Stimulated activated CD8-positive, alpha-beta memory T cell treated with anti-CD3 and anti-CD28 coated beads, Interleukin-7, amount 100 ng/mL, for 24 hours (primary cell): ENCODE measurements at places on chromosomes 1 and 21.

- DNase-seq, result no peak
Observed at GRCh38 chr1:19712928-19713327, 48.3 kb downstream of the HTR6 start.

GRCh38 chr1:239987103-239987745 lies 104.5 kb upstream of the FMN2 start:
- no peak for DNase-seq

GRCh38 chr1:235317168-235317567 lies 10.8 kb downstream of the ARID4B start:
- no peak for DNase-seq

DNA sequence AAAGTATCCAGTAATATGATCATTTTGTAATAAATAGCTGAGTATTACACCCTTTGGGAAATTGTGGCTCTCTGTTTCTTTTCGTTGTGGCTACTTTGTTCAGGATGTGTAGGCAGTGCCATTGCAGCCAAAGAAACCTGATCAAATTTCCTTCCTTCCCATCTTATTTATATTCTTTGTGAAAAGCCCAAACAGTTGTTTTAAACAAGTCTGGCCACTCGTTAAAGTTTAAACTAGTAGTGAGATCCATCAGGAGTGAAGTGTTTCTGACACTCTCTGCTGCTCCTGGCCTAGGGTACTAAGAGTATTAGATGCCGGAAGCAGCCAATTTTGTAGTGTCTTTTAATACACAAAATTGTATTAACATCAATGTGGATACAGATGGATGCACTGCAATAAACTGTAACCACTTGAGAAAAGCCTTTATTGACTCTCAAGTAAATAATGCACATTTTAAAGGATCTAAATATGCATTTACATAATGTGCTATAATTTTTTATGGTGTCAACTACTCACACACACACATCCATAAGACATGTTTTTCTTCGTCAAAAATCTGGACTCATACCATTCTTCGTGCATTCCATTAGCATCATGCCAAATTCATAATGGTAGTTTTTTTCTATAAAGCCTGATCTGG lies 317.9 kb downstream of the NFIA start:
- no peak for DNase-seq

DNA sequence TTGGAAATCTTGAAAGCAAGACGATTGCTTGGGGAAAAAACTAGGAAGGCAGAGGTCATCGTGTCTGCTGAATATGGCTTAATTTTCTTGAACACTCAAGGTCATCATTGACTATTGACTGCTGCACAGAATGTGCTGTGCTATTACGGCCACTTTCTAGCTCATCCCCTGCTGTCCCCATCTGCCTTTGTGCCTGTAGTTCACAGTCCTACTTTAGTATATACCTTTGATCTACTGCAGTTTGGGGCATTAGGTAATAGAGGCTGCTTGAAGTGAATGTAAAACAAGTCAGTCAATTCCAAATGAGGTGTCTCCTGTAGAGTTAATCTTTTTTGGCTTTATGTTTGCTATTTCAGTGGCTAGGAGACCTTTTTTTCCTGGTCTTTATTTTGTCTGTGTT lies 8.3 kb downstream of the RAB4A start:
- DNase-seq, result no peak

DNA sequence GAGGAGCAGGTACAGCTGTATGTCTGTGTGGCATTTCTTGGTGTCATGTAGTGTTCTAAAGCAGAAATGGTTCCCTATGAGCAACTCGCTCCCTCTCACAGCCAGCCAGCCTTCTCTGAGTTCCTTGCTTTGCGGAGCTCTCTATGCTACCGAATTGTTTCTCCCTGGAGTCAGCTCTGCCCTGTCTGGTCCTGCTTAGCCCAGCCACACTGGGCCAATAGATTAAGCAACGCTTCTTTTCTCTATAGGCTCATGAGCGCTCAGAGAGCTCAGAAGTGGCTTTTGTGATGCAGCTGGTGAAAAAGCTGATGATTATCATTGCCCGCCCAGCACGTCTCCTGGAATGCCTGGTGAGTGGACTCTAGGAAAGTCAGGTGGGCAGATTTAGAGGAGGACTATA lies 113.1 kb downstream of the PIK3R3 start:
- DNase-seq, result no peak

GRCh38 chr1:189834813-189835212 lies 642.9 kb downstream of the BRINP3 start:
- DNase-seq, result no peak

DNA sequence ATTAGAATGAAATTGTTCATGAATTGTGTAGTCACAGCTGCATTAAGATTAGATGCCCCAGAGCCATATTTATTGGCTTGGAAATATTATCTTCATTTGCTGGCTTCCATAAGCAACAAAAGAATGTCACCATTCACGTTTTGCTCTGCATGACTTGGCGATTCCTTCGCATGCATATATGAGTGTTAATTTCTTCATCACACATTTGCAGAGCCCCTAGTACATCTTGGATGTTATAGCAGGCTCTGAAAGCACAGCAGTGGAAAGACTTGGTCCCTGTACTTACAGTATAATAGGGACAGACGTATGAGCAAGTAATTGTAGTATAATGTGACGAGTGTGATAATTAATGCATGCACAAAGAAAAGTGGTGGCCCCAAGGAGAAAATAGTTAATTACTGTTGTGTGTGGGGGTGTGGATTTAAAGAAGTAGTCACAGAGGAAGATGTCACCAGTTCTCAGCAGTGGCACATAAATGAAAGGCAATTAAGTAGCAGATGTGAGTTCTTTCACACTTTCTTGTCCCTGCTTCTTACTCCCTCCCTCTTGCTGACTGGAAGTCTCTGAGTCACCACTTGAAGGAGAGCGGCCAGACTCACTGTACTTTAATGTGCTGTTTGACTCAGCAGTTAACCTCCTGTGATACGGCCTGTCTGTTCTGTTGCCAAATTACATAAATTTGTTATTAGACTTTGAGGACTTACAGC lies 21.0 kb downstream of the S100A10 start:
- no peak for DNase-seq

DNA sequence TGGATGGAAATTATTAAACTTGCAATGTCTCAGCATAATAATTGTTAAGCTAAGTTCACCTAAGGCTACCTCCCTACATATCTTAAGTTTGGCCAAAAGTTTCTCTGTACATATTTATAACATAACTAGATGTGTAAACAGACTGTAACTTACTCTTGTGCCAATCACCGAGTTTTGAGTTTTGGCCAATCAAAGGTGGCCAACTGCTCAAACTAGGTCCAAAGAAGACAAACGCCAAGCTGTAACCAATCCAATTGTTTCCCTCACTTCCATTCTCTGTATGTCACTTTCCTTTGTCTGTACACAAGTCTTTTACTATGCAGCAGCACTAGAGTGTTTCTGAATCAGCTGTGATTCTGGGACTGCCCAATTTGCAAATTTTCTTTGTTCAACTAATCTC lies 197.8 kb downstream of the LYPLAL1 start:
- DNase-seq, result no peak

GRCh38 chr21:36079010-36079649 lies 9.3 kb downstream of the CBR1 start:
- DNase-seq, result no peak

GRCh38 chr1:202187041-202187671 lies 6.4 kb upstream of the LGR6 start:
- no peak for DNase-seq

GRCh38 chr21:41247561-41248545 lies 68.7 kb upstream of the FAM3B start:
- DNase-seq, result no peak

DNA sequence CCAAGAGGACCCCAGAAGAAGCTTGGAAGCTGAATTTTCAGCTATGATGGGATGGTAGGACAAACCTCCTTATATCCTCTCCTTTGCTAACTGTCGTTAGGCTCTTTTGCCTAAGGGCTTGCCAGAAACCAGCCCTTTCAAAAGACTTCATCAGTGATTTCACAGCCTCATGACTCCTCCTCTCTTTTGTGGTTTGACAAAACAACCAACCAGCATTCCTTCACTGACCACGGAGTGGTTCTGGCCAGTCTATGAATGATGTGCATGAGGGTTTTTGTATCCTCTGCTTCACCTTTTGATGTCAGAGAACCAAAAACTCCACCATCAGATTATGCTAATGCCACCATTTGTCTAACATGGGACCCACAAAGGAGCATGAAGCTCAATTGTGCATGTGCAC lies 116.9 kb upstream of the COA6 start:
- no peak for DNase-seq

- no peak for DNase-seq
Observed at GRCh38 chr1:48679859-48680258, 96.8 kb downstream of the BEND5 start.

DNA sequence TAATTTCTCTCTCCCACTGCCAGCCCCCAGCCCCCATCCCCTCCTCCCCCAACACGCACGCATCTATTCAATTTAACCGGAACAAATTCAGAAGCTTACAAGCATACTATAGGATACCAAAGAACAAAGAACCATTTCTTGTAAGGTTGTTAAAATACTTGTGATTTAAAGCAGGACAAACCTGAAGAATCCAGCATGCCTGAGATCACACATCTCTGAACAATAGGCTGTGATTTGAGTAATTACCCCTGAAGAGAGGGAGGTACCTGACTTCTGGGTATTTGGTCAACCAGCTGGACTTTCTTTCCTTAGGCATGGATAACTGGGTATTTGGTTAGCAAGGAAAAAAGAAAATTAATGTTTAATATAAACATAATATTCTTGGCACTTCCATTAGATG lies 105.1 kb downstream of the NMNAT2 start:
- no peak for DNase-seq

GRCh38 chr1:180785887-180786286 lies 126.8 kb upstream of the KIAA1614 start:
- no peak for DNase-seq

- no peak for DNase-seq
Observed at GRCh38 chr1:94237291-94238226, at the start of gene ARHGAP29. ARHGAP29 (minus strand) TSS chr1:94237584; CDS start chr1:94231611, 5,973 bp downstream.

DNA sequence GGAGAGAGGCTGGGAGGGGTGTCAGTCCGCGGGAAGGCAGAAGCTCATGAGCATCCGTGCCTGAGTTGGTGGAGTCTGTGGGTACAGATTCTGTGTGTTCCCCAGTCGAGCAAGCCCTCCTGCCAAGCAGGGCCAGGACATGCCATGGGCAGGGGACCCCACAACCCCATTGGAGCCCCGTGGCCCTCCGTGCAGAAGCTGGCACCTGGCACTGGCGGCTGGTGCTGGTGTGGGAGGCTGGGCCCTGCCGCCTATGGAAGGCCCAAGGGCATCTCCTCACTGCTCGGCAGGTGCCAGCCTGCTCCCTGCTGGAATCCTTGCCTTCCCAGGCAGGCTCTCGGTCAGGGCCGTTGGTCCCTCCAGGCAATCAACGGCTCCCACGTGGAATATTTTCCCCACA lies 73.7 kb downstream of the UBE2T start:
- no peak for DNase-seq

GRCh38 chr1:111182052-111182451 lies 18.4 kb downstream of the DENND2D start:
- no peak for DNase-seq

DNA sequence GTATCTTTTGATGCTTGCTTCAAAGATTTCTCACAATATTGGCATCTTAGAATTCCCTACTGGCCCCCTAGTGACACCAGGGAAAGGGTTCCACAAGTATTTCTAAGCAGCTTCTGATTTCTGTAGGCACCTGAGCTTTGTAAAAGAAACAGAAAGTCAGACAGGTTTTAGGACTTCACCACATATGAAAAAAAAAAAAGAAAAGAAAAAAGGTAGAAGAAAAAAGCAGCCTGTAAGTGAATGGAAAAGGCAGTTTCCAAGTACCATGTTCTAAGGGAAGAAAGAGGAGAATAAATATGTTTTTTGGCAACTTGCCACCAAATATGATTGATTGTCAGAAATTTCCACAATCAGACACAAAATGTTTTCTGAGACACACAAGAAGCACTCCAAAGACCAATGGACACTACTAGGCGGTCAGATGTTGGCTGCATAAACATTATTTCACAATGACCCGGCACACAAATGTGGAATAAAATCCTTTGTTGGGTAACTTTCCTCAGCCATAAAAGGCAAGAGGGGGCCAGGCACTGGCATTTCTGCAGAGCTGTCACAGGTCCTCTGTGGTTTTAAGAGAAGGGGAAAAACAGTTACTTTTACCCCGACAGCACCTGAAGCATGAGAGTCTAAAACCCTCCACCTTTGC lies 12.7 kb upstream of the CPLANE2 start:
- DNase-seq, result no peak

DNA sequence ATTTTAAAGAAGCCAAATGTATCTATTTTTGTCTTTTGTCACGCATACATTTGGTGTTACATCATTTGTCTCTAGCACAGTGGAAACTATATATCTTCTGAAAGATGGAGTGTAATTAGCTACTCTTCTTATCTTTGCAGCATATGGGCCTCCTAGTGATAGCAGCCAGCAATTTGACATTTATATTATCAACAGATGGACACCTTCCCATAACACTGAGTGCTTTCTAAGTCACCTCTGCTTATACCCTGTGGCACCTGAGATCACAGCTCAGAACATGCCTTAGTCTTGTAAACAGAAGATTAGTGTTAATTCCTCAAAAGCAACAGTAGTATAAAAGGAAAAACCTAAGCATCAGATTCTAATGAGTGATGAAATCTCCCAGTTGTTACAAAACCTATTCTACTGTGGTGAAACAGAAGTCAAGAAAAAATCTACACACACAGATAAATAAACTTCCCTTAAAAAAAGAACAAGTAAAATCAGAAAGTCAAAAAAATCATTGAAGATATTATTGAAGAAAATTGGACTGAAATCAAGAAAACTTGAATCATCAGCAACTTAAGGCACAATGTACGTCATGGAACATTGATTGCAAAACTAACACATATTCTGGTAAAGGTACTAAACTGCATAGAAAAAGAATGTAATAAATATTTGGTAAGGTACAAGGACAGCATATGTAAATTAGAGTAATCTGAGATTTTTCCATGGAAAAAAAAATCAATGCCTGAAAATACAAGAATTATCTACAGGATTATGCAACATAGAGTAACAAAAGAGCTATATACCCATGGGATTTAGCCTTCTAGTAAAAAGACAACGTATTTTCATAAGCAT lies 61.7 kb downstream of the KCNT2 start:
- no peak for DNase-seq

DNA sequence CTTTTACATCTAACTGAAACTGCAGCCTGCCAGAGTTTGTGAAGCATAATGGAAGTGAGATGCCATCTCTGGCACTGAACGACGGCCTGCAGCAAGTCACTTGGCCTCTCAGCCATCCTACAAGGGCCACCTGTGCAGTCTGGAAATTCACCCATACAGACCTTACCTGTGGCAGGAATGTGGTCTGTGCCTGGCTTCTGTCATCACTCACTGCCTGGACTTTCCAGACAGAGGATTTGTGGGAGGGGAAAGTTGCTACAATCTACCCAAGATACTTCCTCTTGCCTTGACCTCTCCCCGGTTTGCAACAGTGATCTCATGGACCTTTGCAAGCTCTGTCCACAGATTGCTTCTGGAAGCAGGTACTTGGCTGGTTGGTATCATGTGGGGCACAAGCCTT lies 58.4 kb upstream of the ATP1B1 start:
- DNase-seq, result no peak

DNA sequence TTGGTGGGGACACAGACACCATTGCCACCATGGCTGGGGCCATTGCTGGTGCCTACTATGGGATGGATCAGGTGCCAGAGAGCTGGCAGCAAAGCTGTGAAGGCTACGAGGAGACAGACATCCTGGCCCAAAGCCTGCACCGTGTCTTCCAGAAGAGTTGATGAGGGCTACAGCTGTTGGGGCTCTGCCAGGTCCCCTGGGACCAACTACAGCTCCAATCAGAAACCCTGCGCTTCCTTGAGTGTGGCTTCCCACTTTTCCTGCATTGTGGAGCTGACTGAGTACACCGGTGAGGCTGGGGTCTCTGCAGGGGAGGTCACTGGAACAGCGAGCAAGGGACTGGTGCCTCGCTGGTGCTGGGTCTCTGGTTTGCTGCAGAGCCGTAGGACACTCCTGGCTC lies 4.5 kb downstream of the ADPRS start:
- no peak for DNase-seq

- no peak for DNase-seq
Observed at GRCh38 chr1:38198621-38199020, 152.0 kb upstream of the POU3F1 start.
